ENCODE measurements at places on chromosomes 7 and 10.

DNA sequence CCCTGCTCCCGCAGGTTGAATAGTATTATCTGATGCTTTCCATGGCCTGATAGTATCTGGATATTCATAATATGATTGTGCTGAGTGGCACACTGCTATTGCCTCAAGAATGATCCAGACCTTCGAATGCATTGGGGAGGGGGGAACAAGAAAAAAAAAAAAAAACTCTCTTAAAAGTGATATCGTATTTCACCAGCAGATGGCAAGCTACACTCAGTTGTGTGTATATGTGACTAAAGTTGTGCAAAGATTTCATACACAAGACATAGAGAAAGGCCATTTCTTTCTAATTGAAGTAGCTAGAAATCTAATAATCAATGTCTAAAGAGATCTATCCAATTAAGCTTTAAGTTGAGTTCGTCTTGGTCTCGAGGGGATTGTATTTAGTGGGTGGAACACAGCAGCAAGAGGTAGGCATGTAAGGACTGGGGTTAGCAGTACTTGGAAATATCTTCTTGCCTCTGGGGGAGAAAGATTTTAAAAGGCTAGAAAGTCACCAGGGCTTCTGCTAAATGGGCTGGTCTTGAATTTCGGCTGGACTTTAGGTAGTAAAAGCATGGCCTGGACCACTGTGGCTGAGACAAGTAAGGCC is 15.3 kb downstream of the SFRP4 start:
- peak; percentile 60 for DNase-seq

DNA sequence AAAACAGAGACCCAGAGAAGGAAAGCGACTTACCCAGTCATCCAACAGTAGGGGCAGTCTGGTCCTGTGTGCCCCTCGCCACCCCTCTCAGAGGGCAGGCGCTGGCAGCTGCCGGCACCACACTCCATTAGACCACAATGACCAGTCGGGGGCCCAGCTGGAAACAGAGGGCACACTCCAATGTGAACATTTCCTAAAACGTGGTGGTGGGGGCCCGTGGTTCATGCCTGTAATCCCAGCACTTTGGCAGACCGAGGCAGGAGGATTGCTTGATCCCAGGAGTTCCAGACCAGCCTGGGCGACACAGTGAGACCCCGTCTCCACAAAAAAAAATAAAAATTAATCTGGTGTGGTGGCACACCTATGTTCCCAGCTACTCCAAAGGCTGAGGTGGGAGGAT is 912 bp upstream of the OAT start:
- DNase-seq: no peak

- no peak for DNase-seq
These were observed 127.2 kb upstream of the PODXL start for GRCh38 chr7:131683536-131684125.

GRCh38 chr10:119541046-119541445 is 1.5 kb downstream of the RGS10 start:
- no peak for DNase-seq

GRCh38 chr7:46189255-46189790 is 268.3 kb upstream of the IGFBP3 start:
- no peak for DNase-seq

Data from M059J (cell line).